ENCODE measurements at places on chromosomes 6 and 20.
A peak's percentile ranks its signal among the peaks of the same experiment; 100 is the strongest.

GRCh38 chr6:152701863-152702401 lies 4.2 kb downstream of the MYCT1 start:
- no peak for DNase-seq

GRCh38 chr6:139402876-139403386 lies 28.5 kb upstream of the CITED2 start:
- DNase-seq = no peak

GRCh38 chr20:1894951-1895673 lies at the start of gene SIRPA:
Gene SIRPA, plus strand, starts transcription at chr20:1895407. Its CDS starts 41 bp downstream, at chr20:1895448.
- peak; percentile 69 for DNase-seq

DNA sequence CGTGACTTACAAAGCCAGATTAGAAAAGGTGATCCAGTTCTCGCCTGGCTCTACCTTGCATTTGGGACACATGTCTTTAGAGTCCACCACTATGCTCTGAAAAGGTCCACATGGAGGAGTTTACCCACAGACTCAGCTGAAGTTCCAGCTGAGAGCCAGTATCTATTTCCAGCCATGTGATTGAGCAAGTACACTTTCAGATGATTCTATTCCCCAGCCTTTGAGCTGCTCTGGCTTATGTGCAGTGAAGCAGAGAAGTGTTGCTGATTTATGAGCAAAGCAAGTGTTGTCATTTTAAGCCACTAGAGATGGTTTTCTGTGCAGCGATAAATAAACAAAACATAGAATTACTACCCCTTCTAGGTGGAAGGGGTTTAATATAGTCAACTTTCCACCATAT lies 520.8 kb upstream of the RNF217 start:
- peak; percentile 75 for DNase-seq

GRCh38 chr6:30541515-30542403 lies 14.5 kb downstream of the GNL1 start:
- peak; percentile 87 for DNase-seq

- DNase-seq = peak; percentile 21
Measured at GRCh38 chr6:53703047-53703446, 37.5 kb upstream of the KLHL31 start.

DNA sequence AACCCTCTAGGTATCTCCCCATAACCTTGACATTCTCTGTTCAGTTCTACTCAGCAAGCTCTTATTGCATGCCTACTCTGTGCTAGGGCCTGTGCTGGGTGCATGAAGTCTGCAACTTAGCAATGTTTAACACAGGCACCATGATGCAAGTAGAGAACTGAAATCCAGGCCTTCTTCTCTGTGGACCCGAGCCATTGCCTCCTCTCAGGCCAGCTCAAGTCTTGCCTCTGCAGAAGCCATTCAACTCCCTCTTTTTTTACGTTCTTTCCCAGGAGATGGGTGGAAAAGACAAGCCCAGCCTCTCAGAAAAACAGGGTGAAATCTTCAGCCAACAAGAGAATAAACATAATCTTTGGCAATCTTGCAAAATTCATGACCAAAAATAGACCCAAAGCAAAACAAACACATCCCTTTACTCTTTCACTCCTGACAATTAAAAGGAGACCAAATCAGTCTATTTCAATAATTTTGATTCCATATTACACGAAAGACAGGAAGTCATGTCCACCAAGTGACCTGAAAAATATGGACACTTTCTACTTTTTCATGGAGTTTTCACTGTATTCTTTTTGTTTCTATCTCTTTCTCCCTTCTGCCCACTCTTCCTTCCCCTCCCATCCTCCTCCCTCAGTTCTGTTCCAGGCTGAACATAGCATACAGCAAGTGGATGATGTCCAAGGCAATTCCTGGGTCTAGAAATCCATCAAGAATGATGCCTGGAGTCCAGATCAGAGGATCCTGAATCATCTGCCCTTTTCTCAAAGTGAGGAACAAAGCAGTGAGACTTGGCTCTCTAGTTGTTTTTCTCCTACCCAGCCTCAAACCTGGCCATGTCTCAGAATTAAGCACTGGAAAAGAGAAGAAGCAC lies 45.4 kb upstream of the MOCS1 start:
- DNase-seq = no peak

DNA sequence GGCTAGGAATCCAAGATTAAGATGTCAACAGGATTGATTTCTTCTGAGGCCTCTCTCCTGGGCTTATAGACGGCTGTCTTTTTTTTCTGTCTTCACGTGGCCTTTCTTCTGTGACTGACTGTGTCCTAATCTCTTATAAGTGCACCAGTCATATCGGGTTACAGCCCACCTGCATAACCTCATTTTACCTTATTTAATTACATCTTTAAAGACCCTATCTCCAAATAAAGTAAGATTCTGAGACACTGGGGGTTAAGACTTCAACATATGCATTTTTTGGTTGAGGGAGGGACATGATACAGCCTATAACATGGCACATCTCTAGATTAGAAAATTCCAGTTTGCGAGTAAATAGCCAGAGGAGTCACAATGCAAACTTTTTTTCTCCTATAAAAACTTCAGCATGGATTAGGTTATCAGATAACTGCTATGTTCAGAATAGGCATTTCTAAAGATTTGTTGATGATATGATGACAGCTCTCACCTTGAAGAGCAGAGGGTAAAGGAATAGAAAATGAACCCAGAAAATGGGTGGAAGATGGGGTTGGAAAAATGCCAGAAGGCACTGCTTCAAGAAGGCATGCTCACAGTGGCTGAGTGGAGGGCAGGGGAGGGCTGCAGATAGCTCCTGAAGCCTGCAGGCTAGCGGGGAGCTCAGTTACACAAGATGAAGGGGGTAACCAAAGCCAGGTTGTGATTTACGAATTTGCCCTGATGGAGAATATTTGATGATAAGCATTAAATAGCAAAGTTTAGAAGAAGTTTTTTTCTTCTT lies 8.7 kb upstream of the PDE7B start:
- DNase-seq = peak; percentile 23

GRCh38 chr6:92507552-92507951 lies 911.8 kb downstream of the EPHA7 start:
- no peak for DNase-seq

GRCh38 chr6:10310330-10310653 lies 104.6 kb downstream of the TFAP2A start:
- no peak for DNase-seq

DNA sequence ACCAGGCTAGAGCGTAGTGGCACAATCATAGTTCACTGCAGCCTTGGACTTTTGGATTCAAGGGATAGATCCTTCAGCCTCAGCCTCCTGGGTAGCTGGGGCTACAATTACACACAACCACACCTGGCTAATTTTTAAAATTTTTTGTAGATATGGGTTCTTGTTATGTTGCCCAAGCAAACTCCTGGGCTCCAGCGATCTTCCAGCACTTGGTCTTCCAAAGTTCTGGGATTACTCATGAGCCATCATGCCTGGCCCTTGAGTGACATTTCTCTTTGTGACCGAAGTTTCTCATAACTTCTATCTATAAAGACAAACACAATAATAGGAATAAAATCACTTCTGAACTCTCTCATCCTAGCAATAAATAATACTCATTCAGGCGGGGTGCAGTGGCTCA lies 26.1 kb upstream of the GMPR start:
- DNase-seq = no peak

DNA sequence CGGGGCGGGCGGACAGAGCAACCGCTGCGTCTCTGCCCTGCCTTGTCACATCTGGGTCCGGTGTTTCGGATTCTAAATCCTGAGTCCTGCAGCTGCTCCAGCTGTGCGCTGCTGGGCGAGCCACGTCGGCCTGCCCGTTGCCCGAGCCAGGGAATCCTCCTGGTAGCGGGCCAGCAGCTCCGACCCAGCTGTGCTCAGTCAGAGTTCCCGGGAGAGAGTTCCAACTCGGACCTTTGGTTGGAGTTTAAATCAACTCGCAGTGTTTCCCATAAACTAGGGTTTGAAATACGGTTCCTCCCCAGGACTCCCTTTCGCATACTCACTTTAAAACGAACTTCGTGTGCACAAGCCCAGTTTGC lies 315 bp upstream of the PDE10A start:
- peak; percentile 50 for DNase-seq

DNA sequence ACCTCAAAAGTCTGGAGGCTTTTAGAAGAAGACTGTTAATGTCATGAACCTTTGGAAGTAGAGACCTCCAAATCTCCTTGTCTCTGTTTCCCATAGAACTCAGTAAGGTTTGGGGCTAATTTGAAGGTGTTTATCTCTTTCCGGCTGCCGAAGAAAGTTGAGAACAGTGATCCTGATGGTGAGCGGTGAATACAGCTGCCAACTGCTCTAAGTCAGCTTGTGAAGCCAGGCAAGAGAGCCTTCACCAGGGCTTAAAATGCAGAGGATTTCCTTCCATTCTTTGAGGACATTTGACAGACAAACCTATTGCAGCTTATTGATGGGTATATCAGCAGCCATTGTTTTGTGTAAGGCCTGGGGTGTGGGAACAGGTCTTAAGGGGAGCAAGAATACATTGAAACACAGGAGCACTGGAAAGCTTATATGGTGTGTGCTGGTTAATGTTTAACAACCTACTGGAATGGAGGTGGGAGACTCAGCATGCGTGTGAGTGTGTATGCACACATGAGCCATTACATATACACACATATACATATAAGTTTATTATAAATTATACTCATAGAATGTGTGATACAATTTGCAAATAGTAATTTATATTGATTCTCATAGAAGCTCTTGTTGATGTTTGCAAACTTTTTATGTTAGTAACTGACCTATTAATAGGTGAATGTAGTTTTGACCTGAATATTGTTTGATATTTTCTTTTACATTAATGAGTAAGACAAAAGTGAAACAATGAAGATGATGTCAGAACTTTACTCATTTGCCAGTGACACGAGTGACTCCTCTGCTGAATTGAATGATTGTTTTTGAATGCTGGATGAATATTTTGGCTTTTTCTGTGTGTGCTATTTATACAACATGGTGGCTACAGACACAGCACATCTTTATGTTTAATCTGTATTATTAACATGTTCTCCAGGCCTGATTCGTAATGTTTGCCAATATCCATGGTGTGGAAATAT lies 18.1 kb downstream of the PLEKHG1 start:
- no peak for DNase-seq

DNA sequence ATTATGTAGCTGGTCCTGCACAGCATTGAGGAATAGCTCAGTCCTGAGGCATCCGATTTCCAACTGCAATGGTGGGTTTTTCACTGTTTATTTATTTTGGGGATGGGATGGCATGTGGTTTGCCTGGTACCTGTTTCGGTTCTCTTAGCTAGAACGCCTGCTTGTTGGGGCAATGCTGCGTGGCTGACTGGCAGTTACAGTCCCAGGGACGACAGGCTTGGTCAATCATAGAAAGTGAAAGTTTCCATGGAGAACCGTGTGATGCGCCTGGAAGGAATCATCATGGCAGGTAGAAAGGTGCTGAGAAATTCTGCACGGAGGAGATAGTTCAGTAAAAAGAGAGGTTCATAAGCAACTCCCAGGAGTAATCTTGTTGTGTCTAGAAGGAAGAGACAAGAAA lies 18.4 kb downstream of the ID4 start:
- no peak for DNase-seq

GRCh38 chr6:24494821-24495795 lies at the start of gene ALDH5A1:
Gene ALDH5A1, plus strand, starts transcription at chr6:24494969. Its CDS starts 28 bp downstream, at chr6:24494997.
- peak; percentile 81 for DNase-seq

GRCh38 chr6:2659882-2660281 lies 90.8 kb downstream of the MYLK4 start:
- DNase-seq = no peak

DNA sequence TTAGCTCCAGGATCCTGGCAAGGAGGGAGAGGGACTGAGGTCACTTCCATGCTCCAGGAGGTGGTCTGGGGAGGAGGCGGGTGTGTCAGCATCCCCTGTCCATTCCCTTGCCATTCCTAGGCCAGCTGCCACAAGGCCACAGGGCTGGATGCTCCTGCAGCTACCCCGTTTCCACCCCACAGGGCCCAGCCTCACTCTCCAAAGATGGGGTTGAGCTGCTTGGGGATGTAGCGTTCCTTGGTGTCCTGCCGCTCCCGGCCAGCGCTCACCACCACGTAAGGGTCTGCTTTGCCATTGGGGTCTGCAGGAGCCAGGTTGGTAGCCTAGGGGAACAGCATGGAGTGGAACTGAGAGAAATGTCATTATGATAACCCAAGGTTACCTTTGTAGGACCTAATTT lies 23.0 kb downstream of the ERGIC3 start:
- DNase-seq = no peak

GRCh38 chr6:110482774-110483400 lies 6.5 kb upstream of the SLC22A16 start:
- DNase-seq = no peak

GRCh38 chr6:15137086-15137485 lies 108.8 kb upstream of the JARID2 start:
- DNase-seq = no peak

- DNase-seq = no peak
Measured at GRCh38 chr20:63536241-63536977, 767 bp downstream of the PTK6 start.

DNA sequence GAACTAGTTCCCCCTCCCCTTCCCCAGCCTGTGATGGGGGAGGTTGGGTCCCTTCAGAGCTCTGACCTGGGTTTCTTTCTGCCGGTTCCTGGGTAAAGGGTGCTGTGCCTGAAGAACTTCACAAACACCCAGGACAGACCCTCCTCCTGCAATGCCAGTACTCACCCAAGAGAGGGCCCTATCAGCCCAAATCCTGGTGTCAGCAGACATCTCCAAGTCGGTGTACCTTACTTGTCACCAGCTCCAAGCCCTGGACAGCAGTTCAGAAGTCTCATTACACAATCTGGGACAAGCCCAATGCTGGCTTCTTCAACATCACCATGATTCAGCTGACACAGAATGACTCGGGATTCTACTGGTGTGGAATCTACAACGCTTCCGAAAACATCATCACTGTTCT lies 467 bp downstream of the TREML4 start:
- no peak for DNase-seq

- DNase-seq = no peak
Measured at GRCh38 chr6:75096966-75097365, 108.9 kb downstream of the COL12A1 start.

- no peak for DNase-seq
Measured at GRCh38 chr6:144634371-144634770, 349.2 kb downstream of the UTRN start.

DNA sequence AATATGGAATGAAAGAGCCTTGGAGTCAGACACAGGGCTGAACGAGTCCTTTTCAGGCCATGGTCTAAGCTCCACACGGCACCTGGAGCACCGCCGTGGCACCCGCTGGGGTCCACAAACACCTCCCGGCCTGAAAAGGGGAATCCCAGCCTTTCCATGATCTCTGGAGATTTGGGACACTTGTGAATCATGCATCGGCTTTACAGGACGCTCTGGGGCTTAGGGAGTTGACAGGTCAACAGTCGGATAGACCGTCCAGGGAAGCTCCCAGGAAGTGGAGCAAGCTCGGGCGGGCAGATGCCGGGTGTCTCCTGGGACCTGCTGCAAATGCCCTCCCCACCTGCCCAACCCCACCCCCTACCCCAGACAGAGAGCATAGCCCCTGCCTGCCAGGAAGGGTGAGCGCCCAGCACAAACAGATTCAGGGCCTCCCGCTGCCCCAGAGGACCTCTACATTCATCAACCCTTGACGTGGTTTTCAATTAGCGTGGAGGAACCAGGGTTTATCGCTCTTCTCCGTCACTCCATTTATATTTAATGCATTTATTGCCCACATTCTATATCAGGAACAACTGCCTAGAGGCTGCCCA lies 53.6 kb downstream of the YTHDF1 start:
- DNase-seq = no peak

GRCh38 chr6:170269846-170270541 lies 20.9 kb downstream of the DLL1 start:
- DNase-seq = peak; percentile 51

All from NCI-H1105 treated with DMSO at 0.1 percent for 48 hours (cell line).